Stimulated activated memory B cell treated with anti-CD40 and anti-IgM and Interleukin-4, amounts not matched to agents 10 μg/mL and 1 μg/mL and 100 μg/mL, for 72 hours (primary cell): ENCODE measurements at places on chromosomes 5 and 9.
A peak's percentile ranks its signal among the peaks of the same experiment; 100 is the strongest.

- no peak for ATAC-seq
Observed at GRCh38 chr5:52481201-52481600, 306.5 kb upstream of the ITGA1 start.

- no peak for ATAC-seq
Observed at GRCh38 chr5:151108566-151108965, 27.7 kb upstream of the TNIP1 start.

DNA sequence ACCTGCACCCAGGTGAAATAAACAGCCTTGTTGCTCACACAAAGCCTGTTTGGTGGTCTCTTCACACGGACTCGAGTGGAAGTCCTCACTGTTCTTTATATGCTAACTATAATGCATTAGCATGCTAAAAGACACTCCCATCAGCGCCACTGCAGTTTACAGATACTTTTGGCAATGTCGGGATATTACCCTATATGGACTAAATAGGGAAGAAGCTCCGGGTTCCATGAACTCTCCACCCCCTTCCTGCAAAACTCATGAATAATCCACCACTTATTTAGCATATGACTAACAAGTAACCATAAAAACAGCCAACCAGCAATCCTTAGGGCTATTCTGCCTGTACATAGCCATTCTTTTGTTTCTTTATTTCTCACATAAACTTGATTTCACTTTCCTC is 426.2 kb upstream of the PTPRD start:
- ATAC-seq, result no peak

DNA sequence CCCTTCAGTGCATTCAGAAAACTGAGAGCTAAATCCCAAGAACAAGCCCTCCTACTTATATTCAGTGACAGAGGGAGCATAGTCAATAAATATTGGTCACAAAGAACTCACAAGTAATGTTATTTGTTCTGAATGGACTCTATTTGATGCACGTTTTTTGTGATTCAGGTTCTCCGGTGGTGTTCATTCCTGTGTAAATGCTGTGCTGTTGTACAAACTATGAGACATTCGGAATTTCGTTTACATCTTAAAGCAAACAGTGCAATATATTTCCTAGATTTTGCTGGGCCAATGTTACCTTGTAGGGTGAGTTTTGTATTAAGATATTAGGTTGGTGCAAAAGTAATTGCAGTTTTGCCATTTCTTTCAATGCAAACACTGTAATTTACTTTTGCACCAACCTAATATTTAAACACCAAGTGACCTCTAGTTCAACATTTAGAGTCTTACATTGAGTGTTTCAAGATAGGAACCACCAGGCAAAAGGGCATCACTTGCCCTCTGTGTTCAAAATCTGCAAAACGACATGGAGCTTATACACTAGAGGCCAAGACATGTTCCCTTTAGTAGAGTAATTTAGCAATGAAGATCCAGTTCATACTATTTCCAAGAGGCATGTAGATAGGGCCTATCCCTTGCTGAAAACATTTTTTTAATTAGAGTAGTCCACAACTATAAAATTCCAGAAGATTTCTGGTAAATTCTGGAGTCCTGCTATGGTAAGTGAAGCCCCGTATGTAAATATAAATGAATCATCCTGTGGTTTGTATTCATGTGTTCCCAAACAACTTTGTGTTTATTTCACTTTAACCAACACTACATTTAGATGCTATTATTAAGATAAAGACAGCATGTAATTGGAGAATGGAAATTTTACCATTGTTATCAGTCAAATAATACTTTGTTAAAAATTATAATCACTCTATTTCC is 444.0 kb upstream of the PTGER4 start:
- no peak for ATAC-seq

DNA sequence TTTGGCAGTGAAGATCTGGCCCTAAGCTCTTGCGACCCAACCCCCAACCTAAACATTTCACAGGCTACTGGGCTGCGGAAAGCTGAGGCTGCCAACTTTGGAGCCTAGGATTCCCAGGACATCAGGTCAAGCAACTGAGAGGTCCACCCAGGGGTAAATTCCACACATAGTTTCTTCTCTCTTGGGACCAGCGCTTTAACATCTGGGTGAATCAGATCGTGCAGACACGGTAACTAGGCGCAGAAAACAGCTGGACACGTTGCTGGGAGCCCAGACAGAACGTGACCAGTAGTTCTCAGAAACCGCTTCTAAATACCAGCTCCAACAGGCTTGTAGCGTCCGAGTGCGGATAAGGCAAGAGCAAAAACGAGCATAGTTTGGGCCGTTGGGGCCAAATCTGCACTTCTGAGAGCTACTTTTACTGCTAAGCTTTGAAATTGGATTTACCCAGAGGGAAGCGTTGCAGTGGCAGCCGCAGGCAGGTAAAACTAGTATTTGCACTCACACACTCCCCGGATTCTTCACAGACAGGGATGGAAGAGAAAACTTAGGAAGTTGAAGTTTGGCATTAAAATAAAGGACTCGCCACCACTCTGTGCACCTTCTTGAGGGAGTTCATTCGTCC is 11.8 kb downstream of the ITGA1 start:
- ATAC-seq, result peak; percentile 44
